ENCODE measurements at places on chromosomes 7 and 10.

DNA sequence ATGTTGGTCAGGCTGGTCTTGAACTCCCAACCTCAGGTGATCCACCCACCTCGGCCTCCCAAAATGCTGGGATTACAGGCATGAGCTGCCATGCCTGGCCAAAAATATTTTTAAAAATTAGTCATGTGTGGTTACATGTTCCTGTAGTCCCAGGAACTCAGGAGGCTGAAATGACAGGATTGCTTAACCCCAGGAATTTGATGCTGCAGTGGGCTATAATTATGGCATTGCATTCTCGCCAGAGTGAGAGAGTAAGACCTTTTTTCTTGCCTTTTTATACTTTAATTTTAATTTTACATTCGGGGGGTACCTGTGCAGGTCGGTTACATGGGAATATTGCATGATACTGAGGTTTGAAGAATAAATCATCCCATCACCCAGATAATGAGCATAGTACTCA, 86.6 kb upstream of the ZNF92 start:
- DNase-seq: no peak

DNA sequence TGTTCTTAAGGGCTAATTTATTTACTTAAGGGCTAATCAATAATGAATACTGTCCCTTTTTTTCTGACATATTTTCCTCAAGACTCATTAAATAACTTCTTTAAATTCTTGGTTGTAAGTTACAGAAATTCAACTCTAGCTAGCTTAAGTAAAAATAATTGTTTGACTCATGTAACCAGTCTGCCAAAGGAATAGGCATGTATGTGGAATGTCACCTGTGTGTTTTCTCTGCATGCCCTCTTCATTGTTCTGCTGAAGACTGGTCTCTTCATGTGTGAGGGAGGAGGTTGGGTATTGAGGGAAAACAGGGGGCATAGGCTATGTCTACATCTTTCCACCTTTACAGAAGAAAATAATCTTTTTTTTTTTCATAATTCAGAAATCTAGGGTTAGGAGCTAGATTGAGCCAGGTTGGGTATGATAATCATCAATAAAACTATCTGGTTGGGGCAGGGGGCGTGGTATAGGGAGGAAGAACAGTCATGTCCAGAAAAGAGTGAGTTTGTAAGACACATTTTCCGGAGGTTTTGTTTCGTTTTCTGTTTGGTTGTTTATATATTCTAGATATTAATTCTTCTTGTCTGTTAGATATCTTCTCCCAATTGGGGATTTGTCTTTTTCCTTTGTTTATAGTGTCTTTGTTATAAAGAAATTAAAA, 37.9 kb downstream of the EXOC4 start:
- no peak for DNase-seq

- DNase-seq: no peak
Observed at GRCh38 chr10:88095223-88095721, 231.8 kb downstream of the PTEN start.

DNA sequence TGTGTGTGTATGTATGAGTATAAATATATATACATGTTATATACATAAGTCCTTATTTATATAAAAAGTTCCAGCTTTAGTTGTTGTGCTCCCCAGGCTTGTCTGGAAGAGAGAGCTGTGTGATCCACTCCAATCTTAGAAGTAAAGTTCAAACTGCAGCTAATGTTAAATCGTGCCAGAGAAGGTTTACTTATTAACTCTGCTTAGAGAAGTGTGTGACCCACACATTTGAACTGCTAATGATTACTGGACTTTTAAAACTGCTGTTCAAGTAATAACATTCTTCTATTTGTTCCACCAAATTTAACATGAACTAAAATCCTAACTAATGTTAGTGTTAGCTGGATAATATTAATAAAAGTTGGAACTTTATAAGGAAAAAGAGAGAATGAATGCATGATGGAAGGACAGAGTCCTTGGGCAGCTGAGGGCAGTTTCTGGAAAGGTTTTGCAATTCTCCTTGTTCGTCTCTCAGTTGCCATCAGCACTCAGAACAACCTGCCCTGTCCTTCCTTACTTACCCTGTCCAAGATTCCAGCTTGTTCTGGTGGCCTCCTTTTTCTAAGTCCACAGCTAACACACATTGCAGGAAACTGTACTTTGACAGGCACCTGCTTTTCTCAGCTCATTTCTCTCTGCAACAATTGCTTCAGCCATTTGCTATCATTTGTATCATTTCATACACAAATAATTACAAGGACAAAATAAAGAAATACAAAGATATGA, 162.6 kb downstream of the FAM107B start:
- DNase-seq: no peak
